ENCODE measurements at places on chromosomes 5 and 9.

DNA sequence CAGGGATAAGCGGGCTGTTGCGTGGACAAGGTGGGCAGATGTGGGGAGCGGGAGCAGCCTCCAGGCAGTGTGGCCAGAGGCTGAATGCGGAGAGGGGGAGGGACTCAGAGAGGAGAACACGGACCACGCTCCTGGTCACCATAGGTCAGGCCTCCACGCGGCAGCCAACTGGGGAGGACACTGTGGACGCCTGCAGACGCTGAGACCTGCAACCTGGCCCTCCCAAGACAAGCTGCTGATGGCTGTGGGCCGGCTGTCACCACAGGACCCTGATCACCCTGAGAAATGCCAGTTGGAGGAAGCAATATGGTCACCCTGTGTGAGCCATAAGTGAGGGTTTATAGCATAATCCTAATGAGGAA is 16.8 kb downstream of the LPCAT1 start:
- DNase-seq = no peak

DNA sequence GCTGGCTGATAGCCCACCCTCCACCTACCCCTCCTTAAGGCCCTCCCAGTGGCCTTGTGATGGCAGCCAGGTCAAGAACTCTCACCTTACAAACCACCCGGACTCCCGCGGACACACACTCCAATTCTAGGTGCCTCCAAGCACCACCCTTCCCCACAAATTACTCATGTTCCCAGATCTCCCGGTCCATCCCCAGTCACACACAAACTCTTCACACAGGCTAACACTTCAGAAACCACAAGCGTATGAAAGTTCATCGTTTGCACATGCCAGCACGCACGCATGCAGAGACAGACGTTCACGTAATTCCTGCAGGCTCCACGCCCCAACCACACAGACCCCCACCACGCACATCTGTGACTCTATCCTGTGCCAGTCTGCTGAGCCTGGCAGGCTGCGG is 18.0 kb downstream of the NR5A1 start:
- no peak for DNase-seq

- DNase-seq = no peak
Measured at GRCh38 chr9:118290116-118290515, 585.9 kb downstream of the TLR4 start.

DNA sequence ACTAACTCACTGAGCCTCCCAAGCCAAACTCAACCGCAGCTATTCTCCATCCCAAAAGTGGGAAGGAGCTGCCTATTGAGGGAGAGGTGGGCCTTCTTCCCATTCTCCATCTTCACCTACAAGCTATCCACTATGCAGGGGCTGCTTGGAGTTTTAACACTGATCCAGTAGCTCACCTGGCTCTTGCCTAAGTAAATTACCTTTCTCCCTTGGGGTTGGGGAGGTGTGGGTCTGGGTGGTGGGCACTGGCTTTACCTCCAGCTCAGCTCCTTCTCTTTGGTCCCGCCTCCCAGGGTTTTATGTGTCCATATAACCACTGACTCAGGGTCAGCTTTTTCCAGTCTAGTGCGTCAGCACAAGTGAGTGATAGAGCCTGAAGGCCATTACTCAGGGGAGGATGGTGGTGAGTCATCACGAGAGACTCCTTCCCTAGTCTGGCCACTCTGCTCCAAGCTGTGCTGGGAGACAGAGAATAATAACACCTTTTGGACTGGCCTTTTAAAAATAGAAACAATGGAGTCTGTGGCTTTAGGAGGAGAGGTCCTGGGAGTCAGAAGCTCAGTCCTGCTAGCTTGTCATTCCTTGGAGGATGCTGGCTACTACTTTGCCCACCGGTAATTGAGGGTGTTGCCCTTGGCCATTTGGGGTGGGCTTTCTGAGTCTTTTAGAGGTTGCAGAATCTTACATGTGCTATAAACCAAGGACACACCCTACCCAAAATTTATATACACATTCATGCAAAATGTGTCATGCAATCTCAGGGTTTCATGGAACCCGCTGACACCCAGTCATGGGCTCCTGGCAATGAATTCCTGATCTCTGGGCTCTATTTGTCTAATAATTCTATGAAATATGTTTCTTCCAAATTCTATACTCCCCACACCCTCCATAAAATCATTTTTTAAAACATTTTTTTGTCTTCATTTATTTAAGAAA is 35.6 kb upstream of the ATP6V1G1 start:
- DNase-seq = no peak

DNA sequence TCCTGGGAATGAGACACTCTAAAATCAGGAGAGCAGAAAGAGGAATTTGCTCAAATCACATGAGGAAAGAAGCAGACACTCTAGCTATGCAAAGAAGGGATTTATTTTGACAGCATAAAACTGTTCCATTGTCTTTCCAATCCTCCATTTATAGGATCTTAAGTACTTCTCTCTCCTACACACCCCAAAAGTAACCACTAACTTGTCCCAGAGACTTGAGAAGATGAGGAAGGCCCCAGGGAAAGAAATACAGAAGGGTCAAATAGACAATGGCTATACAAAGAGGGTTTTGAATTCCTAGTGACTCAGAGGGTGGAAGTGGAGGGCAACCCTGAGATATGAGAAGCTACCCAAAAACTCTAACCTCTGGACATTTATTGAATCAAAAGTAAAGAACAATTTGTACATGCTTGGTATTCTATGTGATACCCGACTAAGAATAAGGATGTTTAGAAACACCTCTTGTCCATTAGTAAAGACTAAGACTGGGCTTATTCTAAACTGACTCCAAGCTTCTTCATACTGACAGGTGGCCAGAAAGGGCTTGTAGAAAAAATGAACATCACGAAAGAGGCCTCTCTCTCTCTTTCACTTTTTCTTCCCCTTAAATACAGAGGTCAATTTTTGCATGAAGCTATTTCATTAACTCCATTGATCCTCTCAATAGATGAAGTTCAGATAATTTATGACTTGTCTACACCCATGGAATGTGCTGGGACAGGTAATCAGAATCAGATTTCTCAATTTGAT is 20.6 kb downstream of the DMAC1 start:
- no peak for DNase-seq

DNA sequence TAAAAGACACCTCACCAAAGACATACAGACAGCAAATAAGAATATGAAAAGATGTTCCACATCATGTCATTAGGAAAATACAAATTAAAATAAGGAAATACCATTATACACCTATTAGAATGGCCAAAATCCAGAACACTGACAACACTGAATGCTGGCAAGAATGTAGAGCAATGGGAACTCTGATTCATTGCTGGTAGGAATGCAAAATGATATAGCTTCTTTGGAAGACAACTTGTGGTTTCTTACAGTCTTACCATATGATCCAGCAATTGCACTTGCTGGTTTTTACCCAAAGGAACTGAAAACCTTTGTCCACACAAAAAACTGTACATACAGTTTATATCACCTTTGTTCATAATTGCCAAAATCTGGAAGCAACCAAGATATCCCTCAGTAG is 6.5 kb downstream of the TMEM161B start:
- no peak for DNase-seq

DNA sequence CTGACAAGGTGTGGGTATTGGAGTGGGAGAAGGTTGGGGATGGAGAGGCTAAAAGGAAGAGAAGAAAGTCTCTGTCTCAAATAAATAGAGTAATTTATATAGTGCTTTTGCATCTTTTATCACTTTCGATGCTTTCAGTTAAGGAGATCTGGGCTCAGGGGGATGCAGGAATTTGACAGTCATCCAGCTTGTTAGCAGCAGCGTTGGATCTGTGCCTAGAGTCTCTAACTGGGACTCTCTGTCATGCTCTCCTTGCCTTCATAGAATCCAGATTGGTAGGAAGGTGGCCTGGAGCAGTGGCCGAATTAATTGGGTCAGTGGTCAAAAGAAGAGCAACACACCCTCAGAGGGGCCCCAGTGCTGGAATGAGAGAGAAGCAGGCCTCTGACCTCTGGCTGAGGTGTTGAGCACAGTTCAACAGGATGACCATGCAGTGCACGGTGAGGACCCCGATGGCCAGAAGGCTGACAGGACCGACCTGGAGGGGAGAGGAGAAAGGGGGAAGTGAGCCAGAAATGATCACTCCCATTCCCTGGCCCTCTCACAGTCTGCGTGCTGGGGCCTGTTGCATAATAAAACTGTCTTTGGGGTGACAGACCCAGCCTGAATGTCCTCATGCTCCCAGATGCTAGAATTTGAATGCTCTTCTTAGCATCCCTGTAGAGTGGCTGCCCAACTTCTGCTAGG is 7.6 kb downstream of the SLC36A3 start:
- DNase-seq = no peak

- DNase-seq = no peak
Measured at GRCh38 chr9:129126749-129127618, 15.8 kb downstream of the PTPA start.

DNA sequence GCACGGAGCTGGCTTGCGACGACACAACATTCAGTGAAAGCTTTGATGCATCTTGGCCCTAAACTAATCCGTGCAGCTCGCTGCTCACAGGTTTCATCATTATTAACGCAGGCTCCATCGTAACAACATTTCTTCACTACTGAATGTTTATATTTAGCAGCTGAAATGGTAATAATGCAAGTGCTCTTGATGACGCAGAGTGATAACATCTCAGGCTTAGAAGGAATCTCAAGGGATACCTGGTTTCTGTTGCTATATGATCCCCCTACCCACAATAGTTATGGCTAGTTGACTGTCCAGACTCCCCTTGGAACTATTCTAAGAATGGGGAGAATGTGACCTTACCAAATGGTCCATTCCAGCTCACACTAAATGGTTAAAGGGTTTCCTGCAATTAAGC is 36.2 kb downstream of the C5 start:
- DNase-seq = no peak

GRCh38 chr5:116381201-116381600 is 193.4 kb downstream of the SEMA6A start:
- no peak for DNase-seq

DNA sequence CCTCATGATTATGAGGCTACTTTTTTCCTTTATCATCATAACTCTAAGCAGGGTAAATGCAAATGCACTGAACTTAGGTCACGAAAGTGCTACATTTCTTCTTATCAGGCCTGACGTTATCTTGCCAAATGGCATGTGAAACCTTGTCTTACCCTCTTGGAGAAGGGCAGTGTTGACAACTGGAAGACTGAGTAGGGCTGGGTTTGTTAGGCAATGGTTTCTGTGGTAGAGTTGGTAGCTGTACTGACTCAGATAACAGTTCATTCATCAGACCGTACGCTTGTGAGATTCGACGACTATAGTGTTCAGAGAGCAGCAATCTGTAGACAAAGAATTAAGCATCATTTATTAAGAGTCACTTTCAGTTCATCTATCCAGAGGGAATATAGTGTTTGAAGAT is 127.7 kb downstream of the CPLANE1 start:
- no peak for DNase-seq

- no peak for DNase-seq
Measured at GRCh38 chr5:58073243-58073642, 386.6 kb downstream of the PLK2 start.

GRCh38 chr9:109956717-109957440 is 176.9 kb downstream of the PALM2AKAP2 start:
- DNase-seq = no peak

DNA sequence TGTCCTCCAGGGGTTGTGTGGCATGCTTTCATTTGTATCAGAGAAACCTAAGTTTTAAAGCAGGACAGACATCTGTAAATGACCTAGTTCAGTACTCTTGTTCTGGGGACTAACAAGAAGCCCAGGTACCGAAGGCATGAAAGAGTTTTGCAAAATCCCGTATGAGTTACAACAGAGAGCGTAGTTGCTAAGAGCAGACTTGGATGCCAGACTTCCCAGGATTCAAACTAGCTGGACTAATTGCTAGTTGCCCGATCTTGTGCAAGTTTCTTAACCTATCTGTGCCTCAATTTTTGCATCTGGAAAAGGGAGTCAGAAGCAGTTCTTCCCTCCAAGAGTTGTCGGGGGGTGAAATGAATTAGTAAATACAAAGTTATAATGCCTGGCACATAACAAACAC is 20.9 kb downstream of the FBXL7 start:
- DNase-seq = no peak

- DNase-seq = no peak
Measured at GRCh38 chr5:142053426-142054151, 40.8 kb upstream of the GNPDA1 start.

GRCh38 chr9:35385042-35385441 is 104.9 kb upstream of the RUSC2 start:
- DNase-seq = no peak

GRCh38 chr9:37938121-37938891 is 34.4 kb upstream of the SLC25A51 start:
- no peak for DNase-seq

DNA sequence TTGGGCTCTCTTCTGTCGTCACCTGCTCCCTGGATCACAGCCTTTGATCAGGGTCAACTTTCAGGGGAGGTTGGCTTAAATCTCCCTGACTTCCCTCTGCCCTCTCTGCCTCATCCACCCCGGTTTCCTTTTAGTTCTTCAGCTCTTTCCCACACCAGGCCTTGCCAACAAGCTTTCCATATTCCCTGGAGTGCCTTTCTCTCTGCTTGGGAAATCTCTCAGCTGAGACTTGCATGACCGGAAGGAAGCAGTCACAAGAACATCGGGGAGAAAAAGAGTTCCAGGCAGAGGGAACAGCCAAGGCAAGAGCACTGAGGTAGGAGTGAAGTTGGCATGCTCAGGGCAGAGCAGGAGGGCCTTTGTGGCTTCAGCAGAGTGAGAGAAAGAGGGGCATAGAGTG is 88.4 kb upstream of the HSPA9 start:
- no peak for DNase-seq

DNA sequence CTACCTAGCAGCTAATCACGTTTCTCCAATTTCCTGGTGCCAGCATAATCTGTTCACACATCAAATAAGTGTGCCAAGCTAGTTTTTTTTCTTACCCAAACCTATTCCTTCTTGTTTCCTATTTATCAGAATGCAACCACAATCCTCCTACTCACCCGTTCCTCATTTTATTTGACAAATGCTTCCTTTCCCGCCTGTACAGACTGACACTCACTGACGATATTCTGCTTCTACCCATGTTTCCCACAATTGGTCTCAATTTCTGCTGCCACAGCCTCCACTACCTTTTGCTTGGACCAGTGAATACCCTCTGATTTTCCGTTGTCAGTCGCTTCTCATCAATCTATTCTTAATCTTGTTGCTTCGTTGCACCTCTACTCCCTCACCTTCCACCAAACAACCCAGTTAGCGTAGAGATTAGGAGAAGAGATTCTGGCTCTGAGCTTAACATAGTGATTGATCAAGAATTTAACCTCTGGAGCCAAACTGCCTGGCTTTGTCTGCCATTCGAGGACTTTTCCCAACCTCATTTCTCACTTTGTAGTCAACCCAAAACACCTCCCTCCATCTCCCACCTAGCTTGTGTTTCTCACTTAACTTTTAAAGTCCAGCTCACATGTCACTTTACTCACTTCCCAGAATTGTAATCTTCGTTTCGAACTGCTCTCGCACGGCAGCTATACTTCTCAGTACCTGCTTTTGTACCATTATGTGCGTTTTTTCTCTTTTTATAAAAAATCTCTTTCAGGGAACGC is 729 bp upstream of the TMEM38B start:
- no peak for DNase-seq
